Stimulated activated CD4-positive, alpha-beta T cell treated with anti-CD3 and anti-CD28 coated beads, Interleukin-2, amount 100 ng/mL, for 24 hours (primary cell): ENCODE measurements at places on chromosomes 5 and 9.
A peak's percentile ranks its signal among the peaks of the same experiment; 100 is the strongest.

- DNase-seq = no peak
Measured at GRCh38 chr5:145244251-145244650, 590.9 kb downstream of the PRELID2 start.

- DNase-seq = no peak
Measured at GRCh38 chr9:135224921-135225541, 137.6 kb downstream of the OLFM1 start.

DNA sequence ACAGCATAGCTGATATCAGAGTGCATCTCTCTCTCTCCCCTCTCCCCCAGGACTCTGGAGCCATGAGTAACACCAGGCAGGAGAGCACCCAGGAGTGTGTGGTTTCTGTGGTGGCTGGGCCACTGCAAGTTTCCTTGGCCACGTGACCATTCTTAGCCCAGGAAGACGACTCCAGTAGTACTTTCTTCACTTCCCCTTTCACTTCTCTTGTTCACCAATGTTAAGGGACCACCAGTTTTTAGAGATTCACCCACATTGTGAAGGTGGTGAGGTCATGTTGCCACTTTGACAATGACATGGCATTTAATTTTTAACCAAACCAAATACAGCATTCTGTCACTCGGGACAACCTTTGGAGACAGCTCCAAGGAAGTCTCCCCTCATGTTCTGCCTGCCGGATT is 17.9 kb upstream of the DAPK1 start:
- peak; percentile 7 for DNase-seq

DNA sequence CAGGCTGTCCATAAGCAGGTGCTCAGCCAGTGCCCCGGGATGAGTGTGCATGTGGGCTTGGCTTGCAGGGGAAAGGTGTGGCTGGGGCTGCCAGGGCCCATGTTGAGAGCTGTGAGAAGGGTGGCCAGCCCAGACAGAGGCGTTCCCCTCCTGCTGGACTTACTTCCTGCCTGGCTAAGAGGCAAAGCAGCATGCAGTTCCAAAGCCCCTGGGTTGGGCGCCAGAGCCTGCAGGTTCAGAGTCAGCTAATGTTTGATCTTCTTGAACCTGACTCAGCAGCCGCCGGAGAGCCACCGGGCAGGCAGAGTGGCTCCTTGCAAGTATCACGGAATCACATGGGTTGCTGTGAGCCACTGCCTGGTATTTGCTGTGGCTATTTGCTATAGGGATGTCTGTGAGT is 168.4 kb upstream of the MAP1B start:
- no peak for DNase-seq

DNA sequence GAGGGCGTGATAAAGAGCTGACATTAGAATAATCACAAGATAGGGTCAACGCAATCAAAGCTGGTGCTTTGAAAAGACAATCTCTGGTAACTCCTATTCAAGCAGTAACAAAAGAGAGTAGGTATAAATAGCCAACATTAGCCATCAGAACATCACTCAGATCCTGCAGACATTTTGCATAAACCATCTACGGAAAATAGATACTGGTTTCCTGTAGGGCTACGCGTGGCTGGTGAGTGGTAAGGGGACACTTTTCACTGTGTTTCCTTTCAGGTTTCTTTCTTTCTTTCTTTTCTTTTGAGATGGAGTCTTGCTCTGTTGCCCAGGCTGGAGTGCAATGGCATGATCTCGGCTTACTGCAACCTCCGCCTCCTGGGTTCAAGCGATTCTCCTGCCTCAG is 22.3 kb downstream of the TTF1 start:
- DNase-seq = no peak

DNA sequence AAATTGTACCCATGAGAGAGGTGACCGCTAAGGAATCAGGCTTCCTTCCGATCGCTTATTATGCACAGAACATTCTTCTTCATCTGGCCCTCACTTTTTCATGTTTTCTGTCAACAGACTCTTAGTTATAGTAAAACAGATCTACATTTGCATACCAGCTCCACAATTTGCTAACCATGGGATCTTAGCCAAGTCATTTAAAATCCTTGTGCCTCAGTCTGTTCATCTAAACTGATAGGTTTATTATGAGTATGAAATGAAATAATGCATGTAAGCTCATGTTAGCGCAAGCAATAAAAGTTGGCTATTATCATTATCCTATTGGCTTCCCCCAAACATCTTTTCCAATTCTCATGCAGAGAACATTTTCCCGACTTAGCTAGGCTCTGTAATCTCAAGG is 42.3 kb downstream of the FGF1 start:
- no peak for DNase-seq

DNA sequence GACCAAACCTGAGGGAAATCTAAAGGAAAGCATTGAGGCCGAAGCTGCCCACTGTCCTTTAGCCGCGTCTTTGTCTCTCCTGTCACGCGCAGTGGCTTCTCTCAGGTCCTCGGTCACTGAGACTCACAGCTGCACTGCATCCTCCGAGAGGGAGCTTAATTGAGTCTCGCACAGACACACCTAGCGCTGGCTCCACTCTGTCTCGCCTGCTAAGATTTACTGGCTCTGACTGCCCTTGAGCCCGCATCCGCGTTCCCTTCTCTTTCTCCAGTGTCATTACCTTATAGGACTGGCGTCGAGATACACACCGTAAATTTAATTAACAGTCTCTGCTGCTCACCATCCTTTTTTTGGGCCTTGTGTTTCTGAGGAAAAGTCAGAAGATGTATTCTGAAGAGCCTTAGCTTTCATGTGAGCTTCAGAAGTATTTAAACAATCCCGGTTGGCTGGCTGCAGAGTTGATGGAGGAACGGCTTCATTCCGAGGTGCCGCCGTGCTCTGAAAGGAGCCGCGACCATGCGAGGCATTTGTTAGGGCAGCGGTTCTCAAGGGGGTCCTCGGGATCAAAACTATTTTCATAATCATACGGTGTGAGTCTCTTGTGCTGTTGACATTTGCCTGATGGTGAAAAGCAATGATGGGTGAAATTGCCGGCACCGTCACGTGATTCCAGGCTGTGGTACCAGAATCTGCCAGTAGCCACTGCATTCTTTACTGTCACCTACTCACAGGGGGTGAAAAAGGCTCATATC is 58.3 kb downstream of the GPR107 start:
- DNase-seq = no peak

GRCh38 chr5:56861893-56862485 is 46.6 kb downstream of the MAP3K1 start:
- no peak for DNase-seq

DNA sequence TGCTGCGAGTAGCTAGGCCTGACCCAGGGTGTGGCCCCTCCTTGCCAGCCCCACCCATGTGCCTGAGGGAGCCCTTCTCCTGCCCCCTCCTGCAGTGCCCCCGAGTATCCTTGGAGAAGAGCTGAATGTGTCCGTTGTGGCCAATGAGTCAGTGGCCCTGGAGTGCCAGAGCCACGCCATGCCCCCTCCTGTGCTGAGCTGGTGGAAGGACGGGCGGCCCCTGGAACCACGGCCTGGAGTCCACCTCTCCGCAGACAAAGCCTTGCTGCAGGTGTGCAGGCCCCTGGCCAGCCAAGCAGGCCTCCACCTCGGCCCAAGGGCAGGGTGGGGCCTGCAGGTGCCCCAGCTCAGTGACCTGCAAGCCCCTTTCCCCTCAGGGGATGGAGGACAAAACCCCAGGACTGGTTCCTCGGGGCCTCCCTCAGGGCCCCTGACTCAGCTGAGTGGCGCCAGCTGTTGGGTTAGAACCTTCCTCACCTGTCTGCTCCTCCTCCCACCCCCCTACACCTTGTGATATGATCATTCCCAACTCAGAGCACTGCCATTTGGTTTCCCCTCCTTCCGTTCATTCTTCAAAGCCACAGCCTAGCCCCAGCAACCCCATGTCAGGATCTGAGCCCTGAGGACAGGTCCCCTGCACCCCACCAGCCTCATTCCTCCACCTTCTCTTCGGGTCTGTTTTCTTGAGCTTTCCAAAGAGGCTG is 80.0 kb upstream of the ASS1 start:
- DNase-seq = no peak

DNA sequence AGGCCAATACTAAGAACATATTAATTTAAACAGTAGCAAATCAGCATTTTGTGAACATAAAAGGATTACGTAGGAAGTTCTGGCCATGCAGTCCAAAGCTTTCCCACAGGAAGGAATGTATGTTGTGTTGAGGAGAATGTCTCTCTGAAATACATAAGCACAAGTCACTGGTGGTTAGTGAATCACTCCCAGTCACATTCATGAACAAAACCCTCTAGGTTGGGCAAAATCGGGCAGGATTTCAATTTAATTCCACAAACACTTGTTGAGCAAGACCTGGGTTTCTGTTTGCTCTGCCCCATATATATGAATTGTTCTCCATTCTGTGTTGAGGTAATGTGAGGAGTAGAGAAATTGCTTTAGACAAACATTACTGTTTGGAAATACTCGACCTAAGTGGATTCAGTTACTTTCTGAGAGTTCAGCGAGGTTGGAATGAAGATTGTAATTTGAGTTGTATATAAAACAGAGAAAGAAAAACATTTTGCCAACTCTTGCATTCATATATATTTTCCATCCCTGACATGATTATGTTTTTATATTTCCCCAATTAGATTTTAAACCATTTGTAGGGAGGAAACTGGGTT is 127.6 kb upstream of the RPS23 start:
- no peak for DNase-seq

DNA sequence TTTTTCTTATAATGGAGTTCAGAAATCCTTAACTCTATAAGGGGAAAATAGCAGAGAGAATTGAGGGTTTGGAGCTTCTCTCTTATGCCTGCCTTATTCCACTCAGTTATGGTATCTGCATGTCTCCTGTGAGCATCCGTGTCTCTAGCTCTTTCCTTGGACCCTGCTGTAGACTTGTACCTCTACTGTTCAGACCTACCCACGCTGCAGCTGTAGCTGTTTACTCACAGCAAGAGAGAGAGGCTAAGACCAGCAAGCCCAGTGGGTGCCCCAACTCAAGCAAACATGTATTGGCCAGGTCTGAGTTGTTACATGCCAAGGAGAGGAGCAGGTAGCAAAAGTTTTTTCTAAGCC is 7.1 kb upstream of the PCSK1 start:
- no peak for DNase-seq

DNA sequence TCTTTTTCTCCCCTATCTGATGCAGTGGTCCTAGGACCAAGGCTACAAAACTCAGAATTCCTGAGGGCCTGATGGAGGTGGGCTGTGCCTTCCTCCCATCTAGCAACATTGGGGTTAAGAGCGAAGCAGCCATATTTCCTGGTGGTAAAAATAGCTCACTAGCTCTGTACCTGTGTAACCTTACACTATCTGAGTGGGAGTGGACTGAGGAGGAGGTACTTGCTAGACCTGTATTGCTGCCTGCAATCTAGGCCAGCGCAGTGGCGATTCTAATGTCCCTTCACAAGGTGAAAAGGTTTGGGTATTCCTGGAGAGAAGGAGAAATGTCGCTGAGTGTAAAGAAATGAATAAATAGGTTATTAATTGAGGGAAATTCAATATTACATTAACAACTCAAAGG is 80.2 kb upstream of the LIFR start:
- DNase-seq = no peak

DNA sequence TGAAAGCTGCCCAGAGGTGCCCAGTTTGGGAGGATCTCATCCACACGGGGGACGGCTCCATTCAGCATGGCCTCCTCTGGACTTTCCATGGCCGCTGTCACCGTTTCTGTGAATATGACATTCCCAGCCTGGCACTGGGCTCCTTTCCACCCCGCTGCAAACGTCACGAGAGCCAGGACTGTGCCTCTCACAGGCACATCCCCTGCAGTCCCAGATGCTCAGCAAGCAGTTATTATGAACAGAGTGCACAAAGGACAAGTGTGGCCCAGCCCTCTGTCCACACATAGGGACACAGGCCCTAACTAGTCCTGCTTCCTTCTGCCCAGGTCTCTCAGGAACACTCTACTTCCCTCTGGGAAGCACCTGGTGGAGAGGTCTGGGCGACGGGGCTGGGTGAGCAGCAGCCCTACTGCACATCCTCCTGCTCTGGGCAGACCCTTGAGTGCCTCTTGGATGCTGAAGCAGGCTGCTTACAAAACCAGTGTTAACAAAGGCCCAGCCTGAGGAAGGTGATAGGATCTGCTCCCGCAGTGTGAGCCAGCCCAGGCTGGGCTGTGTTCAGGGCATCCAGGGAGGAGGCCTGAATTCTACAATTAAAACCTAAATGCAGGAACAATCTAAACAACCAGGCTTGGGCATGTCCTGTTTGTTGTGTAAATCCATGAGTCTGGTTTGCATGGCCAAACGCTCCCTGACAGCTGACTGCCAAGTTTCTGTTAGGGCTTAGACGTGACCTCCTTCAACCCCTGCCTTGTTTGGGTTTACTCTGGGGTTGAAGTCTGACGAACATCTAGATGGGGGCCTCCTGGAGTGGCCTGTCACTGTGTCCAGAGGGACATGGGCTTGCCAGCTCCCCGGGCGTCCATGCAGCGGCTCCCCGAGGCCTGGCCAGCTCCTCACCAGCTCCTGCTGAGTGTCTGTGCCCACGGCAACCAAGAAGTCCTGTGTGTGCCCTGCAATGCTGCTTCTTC is 269.8 kb downstream of the GADD45G start:
- DNase-seq = no peak

- no peak for DNase-seq
Measured at GRCh38 chr5:143055596-143056338, 285.6 kb downstream of the ARHGAP26 start.

GRCh38 chr5:131023498-131023865 is 141.6 kb downstream of the HINT1 start:
- no peak for DNase-seq

- DNase-seq = no peak
Measured at GRCh38 chr5:156715287-156715686, 134.8 kb upstream of the PPP1R2B start.

- DNase-seq = no peak
Measured at GRCh38 chr5:9473624-9474023, 72.3 kb downstream of the SEMA5A start.

GRCh38 chr9:22050924-22051323 is 41.8 kb upstream of the CDKN2B start:
- DNase-seq = no peak

DNA sequence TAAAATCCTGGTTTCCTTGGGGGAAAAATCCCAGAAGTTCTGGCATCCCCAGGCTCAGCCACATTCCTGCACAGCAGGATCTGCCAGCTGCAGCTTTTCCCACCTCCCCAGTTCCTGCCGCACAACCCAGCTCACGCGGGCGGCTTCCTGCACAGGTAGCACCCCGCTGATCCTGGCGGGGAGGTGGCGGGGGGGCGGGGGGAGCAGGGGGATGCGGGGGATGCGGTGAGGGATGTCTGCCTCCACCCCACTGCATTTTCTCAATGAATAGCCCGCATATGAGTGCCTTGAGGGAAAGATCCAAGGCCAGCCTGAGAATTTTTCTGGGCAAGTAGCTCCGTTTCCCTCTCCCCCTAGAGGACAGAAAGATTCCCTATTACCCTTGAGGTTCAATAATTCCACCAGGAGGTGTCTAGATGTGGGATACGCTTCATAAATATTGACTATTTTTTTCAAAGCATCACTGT is 21.1 kb downstream of the GFPT2 start:
- no peak for DNase-seq

DNA sequence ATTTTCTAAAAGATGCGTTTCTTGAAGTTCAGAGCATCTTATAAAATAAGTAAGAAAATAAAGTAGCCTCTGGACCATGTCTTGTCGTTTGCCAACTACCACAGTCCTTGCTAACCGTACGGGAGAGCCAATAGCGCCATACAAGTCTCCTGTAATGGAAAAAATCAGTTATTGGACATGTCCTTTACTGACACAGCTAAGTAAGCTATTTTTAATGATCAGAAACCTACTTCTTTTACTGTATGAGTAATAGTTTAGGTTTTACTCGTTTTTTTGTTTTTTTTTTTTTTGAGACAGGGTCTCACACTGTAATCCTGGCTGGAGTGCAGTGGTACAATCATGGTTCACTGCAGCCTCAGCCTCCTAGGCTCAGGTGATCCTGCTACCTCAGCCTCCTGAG is 37.7 kb upstream of the RAPGEF6 start:
- DNase-seq = no peak
